ENCODE measurements at places on chromosomes 3 and 15.

- DNase-seq = no peak
These were observed 27.3 kb downstream of the RNU5B-1 start for GRCh38 chr15:65331811-65332210.

DNA sequence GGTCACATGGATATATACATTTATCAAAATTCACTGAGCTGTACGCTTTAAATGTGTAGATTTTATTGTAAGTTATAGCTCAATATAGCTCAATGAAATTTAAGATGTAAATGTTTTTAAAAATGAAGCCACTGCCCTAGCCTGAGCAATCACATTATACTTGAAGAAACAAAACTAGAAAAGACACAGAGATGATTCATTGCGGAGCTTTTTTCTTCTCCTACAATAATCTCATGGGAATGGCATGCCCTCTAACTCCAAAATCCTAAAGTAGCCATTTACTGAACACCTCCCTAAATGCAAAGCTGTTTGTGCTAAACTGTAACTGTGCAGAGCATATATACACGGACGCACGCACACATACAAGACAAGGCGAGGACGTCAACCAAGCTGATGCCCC lies 84.2 kb downstream of the MYO9A start:
- DNase-seq = no peak

GRCh38 chr3:17913359-17913758 lies 170.9 kb upstream of the TBC1D5 start:
- DNase-seq = peak; percentile 44

DNA sequence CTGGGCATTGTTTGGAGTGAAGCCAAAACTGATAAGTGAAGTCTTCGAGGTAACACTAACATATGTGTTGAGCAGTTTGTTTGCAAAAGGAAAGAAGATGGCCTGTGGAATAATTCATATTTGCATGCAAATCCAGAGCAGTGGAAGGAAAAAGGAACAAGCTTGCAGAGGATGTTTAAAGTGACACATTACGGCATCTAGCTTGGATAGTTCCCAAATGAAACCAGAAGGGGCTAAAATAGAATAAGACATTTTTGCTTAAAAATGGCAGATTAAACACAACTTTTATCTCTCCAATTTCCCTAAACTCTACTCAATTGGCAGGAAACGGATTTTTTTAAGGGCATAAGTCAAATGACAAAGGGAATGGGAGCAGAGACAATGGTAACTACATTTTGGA lies 25.4 kb upstream of the RYK start:
- DNase-seq = no peak

DNA sequence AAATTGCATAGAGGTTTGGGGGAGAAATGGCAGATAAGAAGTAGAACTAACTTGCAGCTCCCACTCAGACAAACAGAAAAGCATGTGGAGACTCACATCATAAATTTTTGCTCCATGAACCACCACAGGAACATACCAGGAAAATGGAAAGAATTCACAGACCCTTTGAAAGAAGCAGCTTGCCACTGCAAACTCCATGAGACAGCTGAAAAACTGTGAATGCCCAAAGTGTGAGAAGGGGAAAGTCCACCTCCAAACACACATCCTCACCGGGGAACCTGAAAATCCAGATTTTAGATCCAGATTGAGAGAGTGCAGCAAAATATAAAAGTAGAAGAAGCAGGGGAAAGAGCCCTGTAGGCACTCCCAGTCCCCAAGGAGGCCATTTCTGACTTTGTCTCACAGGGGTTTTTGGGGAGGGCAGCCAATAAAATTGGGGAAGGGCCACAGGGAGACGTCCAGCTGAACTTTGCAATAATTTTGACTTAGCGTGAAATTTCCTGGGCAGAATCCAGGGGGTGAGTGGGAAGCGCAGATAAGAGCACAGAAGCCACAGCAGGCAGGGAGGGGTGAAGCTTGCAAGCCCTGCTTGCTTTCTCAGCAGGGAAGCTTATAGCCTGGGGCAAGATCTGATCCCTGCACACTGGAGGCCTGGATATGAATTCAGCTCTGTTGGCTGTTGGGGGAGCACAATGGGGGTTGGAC lies 183.4 kb upstream of the UBE2E2 start:
- no peak for DNase-seq

DNA sequence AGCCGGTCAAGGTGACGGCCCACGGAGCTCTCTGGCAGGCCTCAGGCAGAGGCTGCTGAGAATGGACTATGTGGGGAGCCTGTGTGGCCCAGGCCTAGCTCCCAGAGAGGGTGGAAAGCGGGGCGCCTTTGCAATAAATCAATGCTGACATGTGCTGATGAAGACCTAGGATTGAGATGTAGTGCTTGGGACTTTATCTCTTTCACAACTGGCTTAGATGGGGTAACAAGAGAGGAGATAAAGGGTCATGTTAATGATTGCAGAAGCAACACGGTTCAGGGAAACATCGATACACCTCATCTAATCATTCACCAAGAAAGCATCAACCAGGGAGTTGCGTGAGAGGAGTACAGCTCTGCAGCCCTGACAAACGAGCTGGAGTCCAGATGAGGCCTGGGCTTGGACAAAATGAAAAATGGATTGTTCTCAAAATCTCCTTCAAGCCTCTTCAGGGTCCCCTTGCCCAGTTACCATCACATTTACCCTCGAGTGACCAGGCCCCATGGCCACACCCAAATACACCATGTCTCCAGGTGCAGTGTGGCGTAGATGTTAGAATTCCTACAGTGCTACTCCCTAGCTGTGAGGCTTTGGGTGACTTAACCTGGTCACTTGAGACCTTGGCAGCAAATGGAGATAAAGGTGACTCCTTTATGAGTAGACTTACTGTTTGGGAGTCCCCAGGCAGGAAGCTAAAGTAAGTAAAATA lies 146.4 kb upstream of the LIPC start:
- DNase-seq = no peak

GRCh38 chr3:32780735-32781210 lies 37.0 kb upstream of the TRIM71 start:
- no peak for DNase-seq

DNA sequence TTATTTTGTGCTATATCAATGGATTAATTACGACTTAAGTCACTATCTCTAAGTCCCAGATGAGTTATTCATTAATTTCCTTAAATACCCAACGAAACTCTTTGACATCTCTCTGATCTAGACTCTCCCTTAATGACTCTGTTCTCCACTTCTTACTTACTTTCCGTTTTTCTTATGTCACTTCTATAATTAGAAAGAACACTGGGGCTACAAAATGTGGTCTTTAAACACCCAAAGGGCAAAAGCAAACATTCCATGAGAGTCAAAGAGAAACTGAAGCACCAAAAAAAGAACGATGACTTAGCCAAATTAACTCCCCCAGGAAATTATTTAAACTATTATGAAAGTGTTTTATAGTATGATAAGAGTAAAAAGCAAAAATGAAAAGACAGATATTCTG lies 166.4 kb upstream of the UBE2E2 start:
- no peak for DNase-seq

DNA sequence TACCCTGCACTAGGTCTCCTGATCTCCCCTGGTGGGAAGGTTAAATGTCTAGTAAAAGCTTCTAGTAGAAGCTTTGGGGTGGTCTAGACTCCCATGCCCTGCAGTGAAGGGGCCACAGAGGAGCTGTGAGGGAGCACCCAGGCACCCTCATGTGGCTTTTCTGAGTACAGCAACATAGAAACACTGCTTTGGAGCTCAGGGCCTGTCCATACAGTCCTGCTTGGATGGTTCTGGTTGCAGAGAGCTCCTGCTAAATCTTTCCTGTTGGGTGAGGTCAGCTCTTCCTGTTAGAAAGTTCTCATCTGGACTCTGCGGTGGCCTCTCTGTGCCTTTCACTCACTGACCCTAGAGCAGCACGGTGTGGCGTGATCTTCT lies 47.8 kb downstream of the GPD1L start:
- DNase-seq = no peak

DNA sequence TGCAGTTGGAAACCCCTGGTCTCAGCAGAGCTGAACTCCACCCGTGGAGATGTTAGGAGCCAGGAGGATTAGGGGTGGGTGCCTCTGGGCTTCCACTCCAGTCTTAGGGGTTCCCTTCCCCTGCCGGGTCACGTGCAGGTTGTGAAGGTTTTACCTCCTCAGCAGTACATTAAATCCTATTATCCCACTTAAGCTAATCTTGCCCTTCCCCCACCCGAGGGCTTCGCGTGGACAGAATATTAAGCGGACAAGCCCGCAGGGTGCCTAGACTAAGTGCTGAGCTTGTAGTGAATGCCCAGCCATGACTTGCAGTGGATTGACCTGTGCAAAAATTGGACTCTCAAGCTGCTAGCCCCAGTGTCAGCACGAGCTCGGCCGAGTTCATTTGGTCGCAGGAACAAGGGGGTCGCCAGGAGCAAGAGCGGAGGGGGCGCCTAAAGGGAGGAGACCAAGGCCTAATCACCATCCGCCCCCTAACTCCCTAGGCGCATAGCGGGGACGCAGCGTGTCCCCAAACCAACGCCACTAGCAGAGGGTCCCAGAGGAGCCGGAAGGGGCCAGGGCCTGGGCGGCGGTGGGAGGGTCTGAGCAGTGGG lies 498 bp upstream of the SEMA4B start:
- DNase-seq = no peak

GRCh38 chr15:82852941-82853561 lies 43.6 kb downstream of the WHAMM start:
- peak; percentile 79 for DNase-seq

GRCh38 chr3:25938566-25939325 lies 148.9 kb downstream of the OXSM start:
- no peak for DNase-seq

- no peak for DNase-seq
These were observed 63.0 kb upstream of the CFAP161 start for GRCh38 chr15:81071120-81071519.

GRCh38 chr3:25287291-25287884 lies 140.7 kb upstream of the RARB start:
- DNase-seq = no peak

DNA sequence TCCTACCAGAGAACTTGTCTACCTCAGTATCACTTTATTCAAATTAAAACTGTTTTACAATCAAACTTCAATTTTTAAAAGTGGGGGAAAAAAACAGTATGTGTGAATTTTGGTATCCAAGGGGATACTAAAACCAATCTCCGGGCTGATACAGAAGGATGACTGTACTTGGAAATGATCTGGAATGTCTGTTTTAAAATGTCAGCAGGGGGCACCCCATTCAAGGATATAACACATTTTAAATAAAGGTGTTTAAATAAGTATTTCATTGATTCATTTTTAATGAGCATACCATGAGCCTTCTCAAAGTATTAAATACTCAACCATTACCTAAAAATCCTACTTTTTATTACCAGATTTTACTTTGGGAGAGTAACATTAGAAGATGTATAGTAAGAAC lies 67.9 kb downstream of the ULK4 start:
- DNase-seq = no peak

GRCh38 chr3:8976540-8977182 lies 13.4 kb upstream of the RAD18 start:
- no peak for DNase-seq

- no peak for DNase-seq
These were observed 26.6 kb downstream of the MASP1 start for GRCh38 chr3:187264911-187265310.

DNA sequence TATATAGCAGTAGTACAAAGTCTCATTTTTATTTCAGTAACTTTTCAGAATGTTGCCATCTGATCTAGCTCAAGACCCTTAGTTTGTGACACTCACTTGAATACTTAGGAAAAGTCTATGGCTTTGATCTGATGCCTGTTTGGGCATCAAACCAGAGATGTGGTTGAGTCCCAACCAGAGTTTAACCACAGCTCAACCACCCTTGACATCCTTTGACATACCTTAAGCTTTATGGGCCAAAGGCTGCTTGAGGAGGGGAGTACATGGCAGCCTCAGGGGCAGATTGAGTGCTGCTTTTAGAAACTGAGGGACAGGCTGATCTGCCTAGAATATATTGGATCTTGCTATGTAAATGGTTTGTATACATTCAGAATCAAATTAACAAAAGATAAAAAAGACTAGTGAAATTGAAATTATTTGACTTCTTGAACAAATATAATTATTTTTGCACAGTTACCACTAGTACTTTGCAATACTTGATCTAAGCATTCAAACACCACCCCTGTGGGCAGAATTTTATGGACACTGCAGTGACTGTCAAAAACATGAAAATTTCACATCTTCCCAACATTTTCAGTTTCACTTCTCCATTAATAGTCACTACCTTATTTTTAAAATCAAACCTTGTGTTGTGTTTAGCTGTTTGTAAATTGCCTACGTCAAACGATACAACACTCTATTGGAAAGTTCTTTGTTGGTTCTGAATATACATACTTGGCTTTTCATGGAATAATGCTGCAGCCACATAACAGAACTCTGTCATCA lies 199.8 kb downstream of the UBE2E2 start:
- peak; percentile 56 for DNase-seq

GRCh38 chr3:197149-197827 lies 725 bp downstream of the CHL1 start:
- DNase-seq = no peak

DNA sequence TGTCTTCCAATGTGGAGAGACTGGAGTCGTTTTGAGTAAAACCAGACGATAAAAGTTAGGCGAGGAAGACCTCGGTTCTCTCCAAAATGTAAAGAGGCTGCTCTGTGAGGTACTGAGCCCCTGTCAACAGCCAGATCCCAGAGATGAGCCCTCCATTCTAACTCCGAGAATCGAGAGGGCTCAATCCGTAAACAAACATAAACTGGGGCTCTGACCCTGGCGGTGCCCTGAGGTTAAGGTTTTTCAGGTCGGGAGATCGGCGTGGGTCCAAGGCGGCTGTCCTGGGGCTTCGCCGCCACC lies 417 bp downstream of the TBCCD1 start:
- no peak for DNase-seq

- no peak for DNase-seq
These were observed 247.4 kb downstream of the MCTP2 start for GRCh38 chr15:94478763-94479162.

DNA sequence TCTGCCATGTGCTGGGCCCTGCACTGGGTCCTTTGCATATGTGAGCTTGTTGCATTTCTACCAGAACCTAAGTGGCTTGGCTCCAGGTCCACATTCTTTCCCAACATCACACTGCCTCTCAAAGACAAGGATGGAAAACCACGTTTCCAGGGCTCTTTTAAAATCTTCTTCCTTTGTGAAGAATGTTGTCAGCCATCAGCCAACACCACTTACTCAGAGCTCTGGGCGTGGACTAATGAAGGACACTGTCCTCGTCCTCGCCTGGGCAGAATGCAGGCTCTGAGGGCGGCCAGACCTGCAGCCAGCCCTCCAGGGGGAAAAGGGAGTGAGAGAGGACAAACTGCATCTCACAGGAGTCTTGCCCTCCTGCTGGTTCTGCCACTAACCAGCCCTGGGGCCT lies 49.7 kb downstream of the MAGEF1 start:
- no peak for DNase-seq

DNA sequence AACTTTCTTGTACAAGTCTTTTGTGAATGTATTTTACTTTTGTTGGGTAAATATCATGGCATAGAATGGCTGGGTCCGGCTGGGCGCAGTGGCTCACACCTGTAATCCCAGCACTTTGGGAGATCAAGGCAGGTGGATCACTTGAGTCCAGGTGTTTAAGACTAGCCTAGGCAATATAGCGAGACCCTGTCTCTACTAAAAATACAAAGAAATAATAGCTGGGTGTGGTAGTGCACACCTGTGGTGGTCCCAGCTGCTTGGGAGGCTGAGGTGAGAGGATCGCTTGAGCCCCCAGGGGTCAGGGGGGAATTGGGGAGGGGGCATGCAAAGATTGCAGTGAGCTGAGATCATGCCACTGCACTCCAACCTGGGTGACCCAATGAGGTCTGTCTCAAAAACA lies 52.9 kb downstream of the ANP32A start:
- no peak for DNase-seq
